ENCODE measurements at places on chromosomes 13 and 19.

DNA sequence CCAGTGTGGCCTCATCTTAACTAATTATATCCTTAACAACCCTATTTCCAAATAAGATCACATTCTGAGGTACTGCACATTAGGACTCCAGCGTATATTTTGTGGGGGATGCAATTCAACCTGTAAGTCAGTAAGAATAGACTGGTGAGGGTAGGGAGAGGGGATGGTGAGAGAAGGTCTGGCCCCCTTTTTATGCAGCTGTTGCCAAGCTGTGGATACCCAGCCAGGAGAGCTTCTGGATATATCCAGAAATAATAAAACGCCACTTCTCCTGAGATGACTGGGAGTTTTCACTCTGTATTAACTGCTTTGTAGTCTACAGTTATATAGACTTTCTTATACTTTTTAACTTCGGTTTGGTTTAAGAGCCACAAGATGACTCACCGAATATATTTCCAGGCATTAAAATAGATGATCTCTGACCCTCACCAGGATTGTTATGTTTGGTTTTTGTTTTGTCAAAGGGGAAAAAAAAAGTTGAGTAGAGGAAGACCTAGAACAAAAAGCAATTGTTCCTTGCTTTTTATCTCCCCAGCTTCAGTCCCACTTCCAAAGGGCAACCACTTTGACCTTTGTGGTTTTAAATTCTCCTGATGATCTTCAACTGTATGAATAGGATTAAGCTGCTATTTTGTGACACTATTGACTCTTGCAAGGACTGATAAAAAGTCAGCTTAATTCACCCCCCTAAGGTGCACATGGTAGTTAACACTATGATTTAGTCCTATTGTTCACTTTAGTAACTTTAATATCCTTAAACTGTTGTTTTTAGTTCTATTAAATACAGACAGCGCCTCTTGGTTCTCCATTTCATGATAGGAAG, 3.1 kb upstream of the NEK3 start:
- no peak for DNase-seq

DNA sequence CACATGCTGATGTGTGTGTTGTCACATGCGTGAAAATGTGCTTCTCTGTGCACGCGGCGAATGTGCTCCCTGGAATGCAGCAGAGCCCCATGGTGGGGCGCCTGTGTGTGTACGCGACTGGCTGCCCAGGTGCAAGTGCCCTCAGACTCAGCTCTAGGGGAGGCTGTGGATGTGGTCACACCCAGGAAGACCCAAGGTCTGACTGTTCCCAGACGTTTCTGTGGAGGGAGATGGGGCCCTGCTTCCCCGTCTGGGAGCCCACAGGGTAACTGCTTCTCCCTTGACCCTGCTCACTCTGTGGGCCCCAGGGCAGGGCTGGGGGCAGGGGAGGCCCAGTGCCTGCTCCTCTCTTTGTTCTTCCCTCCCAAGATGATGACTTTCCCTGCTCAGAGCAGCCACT, 7.9 kb upstream of the UQCR11 start:
- no peak for DNase-seq

GRCh38 chr13:39945226-39945625, 289.8 kb downstream of the COG6 start:
- DNase-seq: no peak

DNA sequence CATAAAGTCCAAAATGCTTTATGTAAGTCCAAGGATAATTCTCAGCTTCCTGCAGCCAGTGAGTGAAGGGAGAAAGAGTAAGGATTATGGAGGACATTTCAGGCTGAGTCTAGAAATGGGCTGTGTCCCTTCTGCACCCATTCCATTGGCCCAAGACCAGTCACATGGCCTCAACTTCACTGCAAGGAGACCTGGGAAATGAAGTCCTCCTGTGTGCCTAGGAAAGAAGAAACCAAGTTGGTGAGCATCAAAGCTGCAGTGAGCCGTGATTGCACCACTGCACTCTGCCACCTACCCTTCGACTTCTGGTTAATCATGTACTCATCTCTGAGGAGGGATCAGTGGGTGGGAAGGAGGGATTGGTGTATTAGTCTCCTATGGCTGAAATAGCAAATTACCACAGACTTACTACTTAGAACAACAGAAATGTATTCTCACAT, 3.6 kb upstream of the CD37 start:
- peak; percentile 34 for DNase-seq

DNA sequence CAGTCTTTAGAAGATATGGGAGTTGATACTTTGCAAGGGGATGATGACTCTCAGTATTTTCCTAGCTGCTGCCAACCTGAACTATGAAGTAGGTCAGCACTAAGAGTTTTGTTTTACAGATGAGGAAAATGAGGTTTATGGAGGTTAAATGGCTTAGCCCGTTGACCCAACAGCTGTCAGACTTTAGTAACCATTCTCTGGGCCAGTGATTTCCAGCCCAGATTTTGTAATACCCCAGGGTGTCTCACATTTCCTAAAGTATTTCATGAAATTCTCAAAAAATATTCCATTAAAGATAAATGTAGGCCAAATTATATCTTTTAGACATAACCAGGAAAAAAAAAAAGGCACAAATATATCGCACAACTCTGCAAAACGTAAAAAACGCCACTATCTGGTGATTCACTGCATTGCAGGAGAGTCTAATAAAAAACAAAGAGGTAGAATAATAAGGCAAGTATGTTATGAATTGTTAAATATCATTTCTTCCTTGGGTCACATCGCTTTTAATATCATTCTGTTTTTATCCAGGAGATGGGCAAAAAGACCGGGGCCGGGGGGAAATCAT, 112.5 kb downstream of the DACH1 start:
- DNase-seq: no peak

DNA sequence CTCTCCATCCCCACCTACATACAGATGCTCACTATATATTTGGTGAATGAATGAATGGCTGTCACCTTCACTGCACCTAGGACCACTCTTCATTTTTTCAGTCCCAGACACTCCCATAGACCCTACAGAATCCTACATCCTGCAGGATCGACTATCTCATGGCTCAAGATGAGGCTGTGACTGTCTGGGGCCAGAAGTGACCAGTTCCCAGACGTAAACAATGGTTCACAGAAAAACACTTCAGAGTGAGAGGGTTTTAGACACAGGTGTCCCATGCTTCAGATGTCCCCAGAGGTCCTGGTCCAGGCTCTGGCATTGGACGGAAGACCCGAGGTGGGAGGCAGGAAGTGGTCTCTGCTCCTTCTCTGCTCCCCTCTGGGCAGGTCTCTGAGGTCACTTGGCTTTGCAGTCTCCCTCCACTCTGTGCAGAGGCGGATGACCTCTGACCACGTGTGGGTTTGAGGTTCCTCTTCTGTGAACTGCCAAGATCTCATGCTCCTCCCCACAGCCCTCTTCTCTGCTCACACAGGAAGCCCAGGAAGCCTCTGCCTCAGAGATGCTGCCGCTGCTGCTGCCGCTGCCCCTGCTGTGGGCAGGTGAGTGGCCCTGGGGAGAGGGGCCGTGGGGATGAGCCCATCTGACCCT, 24.9 kb downstream of the SIGLEC7 start:
- peak; percentile 46 for DNase-seq

DNA sequence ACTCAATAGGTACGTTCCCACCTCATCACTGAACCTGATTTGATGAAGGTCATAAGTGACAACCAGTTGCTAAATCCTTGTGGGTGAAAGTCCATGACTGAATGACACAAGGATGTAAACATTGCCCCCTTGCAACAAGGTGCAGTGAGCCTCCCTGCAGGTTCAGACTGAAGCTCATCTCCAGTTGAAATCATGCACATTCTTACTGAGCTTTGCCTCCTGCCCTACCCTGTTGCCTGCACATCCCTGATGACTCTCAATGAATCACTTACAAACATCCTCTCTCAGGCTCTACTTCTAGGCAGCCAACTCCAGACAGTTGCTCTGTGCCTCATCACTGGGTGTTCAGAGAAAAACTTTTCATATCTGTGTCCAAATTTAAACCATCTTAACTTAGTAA, 42.5 kb upstream of the ARGLU1 start:
- no peak for DNase-seq

DNA sequence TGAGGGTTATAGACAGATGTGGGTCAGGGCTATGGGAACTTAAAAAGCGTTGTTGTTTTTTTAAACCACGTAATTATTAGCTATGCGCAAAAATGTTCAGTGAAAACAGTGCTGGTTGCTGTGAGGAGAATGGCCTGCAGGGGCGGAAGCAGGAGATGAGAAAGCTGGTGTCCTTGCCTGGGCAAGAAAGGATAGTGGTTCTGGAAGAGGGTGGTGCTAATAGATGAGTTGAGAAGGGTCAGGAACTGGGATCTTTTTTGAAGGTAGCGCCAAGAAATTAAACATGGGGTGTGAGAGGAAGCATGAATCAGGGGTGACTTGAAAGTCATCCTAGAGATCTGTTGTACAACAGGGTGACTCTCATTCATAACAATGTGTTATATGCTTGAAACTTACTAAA, 4.8 kb upstream of the SMG9 start:
- no peak for DNase-seq

GRCh38 chr13:110458594-110459365, 102.7 kb downstream of the RAB20 start:
- no peak for DNase-seq

- DNase-seq: no peak
These were observed 37.4 kb downstream of the CYP4F2 start for GRCh38 chr19:15860522-15860921.

DNA sequence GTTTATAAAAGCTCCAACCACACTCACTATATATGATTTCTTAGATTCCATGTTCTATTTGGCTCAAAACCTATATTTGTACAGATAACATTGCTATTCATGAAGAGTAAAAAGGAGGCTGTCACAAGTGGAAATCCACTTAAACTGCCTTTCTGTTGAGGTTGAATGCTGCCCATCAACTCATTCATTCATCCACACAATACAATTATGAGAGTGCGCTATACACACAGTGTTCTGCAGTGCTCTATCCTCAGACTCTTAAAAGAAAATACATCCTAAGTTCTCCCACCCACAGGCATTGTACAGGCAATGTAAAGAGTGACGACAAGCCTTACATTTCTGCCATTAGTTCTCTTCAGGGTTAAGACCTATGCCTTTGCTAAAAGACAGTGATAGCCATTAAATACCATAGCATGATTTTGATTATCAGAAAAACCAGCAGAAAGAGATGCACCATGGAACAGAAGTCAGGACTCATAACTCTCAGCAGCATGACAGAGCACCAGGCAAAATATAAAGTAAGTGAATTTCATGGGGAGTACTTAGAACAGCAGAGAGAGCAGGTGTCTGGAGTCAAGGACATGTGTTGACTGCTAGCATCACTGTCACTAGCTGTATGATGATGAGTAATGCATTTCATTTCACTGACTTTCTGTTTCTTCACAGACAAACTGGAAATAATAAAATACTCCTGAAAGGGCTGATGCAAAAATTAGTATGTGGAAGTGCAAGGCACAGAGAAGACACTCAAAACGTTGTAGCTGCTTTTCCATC, 218.0 kb downstream of the RBM26 start:
- DNase-seq: no peak

All from left forelimb (tissue), 1 donor.